ENCODE measurements at places on chromosomes 5 and 9.
A peak's percentile ranks its signal among the peaks of the same experiment; 100 is the strongest.

GRCh38 chr5:167934551-167934971 is 356.9 kb upstream of the WWC1 start:
- no peak for DNase-seq

DNA sequence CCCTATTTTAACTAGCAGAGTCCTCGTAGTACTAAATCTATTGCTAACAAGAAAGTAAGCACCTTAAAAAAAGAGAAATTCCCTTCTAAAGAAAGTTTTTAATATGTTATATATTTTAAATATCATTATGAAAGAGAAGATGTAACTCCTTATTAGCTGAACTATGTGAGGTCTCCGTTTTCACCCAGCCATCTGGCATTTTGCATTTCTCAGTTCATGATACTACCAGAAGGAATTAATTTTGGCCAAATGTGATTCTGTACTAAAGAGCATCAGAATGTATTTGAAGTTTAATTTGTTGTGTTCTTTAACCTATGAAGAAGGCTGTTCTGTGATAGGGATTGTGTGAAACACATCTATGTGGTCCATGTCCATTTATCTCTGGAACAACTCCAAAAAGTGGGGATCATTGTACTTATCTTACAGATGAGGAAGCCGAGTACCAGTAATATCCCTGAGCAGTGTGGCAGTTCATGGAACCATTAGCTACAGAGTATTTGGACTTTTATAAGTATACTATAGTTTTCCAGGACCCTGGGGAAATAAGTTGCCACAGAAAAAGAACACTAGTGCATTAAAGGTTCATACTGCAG is 29.8 kb downstream of the TNFAIP8 start:
- DNase-seq: no peak

DNA sequence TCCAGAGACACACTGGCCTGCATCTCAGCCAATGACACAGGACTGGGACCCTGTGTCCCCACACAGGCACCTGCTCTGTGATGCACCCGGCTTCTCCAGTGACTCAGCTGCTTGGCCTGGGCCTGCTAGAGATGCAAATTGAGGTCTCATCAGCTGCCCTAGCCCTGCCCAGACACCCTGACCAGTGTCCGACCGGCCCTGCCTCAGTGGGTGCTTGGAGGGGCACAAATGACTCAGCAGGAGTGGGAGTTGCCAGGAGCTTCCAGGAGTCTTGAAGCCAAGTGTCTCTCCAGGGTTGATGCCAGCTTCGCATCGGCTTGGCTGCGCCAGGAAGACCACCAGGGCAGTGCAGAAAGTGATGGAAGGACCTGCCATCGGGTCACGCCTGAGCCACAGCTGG is 148.2 kb downstream of the ICE1 start:
- no peak for DNase-seq

DNA sequence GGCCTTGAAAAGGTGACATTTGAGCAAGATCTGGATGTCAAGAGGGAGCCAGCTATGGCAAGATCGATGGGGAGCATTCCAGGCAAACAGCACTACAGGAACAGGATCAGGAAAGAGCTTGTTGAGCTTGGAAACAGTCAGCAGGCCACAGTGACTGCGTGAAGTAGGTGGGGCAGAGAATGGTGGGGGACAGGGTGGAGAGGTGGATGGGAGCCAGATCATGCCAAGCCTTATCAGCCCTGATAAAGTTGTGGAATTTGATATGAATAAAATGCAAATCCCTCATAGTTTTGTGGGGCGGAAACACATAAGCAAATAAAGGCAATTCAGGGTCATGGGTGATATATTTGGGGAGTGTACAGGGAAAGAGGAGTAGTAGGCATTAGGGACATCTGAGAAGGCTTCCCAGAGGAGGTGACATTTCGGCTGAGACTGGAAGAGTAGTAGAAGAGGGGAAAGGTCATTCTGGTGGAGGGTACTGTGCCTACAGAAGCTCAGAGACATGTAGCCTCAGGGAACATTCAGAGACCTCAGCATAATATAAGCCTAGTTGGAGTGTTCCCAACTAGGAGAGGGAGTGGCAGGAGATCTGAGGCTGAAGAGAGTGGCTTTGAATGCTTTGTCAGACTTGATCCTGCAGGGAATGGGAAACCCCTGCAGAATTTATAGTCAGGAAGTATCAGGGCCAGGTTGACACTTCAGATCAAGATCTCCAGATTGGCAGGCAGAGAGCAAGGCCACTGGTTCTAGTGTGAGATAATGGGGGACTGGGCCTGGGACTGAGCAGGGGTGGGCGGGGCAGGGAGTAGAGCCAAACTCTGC is 9.7 kb upstream of the CYSTM1 start:
- no peak for DNase-seq

DNA sequence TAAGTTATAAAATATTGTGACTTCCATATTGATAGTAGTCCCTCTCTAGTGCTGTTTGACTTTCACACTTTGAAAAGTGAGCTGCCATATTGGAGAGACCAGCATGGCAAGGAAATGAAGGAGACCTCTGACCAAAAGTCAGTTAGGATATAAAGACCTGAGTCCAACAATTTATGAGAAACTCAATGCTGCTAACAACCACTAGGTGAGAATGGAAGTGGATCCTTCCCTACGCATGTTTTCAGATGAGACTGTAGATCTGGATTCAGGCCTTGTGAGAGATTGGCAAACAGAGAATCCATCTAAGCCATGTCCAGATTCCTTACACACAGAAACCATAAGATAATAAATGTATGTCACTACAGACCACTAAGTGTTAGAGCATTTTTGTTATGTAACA is 81.6 kb downstream of the CTNND2 start:
- DNase-seq: no peak

DNA sequence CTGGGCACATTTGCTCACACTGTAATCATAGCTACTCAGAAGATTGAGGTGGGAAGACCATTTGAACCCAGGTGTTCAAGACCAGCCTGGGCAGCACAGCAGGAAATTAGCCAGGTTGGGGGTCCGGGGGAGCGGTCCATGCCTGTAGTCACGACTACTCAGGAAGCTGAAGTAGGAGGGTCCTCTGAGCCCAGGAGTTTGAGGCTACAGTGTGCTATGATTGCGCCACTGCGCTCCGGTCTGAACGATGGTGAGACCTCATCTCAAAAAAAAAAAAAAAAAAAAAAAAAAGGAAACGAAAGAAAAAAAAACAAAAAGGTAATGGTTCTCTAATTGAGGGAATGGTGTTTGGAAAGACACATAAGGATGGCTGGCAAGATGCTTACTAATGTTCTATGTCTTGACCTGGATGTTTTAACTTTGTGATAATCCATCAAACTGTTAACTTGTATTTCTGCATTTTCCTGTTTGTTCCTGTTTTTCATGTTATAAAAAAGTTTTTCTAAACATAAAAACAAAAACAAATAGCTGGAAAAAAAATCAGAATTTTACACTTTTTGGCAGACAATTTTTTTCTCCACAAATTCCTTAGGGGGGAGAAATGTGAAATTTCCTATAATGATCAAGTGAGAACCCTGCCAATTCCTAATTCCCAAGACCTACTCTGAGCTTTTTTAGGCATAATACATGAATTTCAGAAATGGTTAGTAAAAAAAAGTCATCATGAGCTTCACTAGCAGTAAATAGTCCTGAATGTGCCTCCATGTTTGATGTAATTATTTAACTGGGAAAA is 96.9 kb downstream of the DENND1A start:
- DNase-seq: no peak

DNA sequence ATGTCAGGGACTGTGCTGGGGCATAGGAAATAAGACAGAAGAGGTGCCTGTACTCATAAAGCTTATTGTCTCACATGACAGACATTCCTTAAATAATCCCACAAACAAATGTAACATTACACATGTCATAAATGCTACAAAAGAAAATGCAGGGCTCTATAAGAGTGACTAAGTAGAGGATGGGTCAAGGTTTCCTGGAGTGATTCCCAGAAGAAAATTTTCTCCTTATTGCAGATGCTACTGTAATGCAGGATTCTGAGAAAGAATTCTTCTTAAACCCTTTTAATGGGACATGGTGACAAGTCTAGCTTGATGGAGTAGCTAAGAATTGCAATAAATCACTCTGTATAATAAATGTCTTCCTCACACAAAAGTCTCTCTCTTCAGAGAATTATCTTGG is 55.7 kb downstream of the SH3TC2 start:
- no peak for DNase-seq

- no peak for DNase-seq
These were observed 7.1 kb upstream of the CAST start for GRCh38 chr5:96655085-96655484.

GRCh38 chr5:149215478-149216090 is 56.1 kb upstream of the AFAP1L1 start:
- DNase-seq: no peak

DNA sequence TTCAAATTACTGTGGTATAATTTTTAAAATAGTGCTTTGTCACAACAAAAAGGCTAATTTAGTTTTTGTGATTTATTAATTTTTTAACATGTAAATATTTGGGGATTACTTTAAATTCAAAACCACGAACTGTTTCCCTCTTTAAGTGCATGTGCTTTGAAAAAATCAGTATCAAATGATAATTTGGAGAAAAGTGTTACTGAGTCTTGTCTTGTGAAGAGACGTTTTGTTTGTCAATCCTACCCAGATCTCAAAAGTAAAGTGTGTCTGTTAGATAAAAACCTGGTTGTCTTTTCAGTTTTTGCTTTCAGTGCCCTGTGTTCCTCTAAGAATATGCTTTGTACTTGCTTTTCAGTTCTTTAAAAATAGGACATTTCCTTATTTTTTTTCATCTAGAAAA is 7.7 kb downstream of the ZSWIM6 start:
- no peak for DNase-seq

- no peak for DNase-seq
These were observed 8.1 kb downstream of the FAM193B start for GRCh38 chr5:177546258-177546741.

DNA sequence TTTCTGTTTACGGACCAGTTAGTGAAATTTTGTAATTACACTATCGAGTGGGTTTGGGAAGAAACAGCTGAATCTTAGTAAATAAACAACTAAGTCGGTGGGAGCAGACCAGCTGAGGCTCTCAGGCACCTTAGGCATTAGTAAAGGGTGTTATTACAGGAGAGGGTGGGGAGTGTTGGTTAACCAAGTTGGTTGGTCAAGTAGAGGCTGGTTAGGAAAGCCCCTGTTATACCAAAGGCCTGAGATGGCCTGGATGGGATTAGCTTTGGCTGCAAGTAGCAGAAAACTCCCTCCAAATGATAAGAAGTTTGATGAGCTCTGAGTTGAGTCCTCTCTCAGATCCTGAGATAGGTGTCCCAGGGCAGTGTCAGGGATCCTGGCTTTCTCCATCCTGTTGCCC is 81.3 kb downstream of the PPARGC1B start:
- DNase-seq: no peak

GRCh38 chr9:134066913-134067851 is 644 bp downstream of the BRD3 start:
- peak; percentile 32 for DNase-seq

DNA sequence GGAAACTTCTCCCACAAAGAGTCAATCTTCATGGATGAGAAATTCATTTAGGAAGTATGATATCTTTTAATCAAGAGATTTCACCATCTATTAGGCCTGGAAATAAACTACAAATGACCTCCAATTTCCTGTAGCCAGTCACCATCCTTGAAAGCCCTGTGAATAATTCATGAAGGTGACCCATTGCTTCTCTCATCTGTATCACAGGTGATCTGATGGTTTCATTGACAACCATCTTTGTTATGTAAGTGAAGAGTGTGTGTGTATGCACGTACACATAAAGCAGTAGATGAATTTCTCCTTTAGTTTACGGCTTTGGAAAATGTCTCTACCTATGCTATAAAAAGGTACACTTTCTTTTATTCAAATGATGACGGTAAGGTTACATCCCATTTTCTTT is 644.1 kb upstream of the KLF4 start:
- no peak for DNase-seq

GRCh38 chr5:18740301-18740700 is 1106.0 kb downstream of the TAF11L14 start:
- no peak for DNase-seq

DNA sequence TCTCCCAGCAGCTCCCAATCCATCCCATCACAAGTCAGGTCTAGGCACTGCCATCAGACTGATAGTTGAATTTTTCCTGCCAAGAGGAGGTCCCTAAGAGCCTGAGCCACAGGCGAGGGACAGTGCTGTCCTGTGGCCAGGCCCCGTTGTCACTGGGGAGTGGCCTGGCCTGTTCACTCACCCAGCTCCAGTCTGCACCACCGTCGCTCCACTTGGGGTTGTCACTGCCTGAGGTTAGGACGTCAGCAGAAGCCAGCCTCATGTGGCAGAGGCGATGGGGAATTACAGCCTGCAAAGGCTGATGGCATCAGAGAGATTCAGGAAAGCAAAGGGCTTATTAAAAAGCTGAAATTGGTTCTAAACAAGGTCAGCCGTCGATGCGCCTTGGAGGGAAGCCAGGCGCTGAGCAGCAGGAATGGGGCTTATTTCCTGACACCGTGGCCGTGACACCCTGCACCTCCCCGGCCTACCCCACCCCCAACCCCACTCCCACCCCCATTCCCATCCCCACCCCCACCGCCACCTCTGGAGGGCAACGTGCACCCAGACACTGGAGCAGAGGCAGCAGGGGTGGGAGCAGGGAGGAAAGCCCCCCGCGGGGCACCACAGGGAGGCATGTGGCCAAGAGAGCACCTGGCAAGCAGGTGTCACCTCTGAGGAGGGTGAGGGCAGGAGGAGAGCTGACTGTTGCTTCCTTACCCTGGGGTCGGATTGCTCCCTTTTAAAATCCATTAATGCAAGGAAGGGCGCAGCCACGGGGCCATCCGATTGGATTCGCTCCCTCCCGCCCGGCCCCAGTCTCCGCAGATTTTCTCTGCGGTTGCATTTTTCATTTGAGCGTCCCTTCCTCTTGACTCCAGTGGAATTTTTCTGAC is 3.1 kb upstream of the DBH start:
- no peak for DNase-seq

DNA sequence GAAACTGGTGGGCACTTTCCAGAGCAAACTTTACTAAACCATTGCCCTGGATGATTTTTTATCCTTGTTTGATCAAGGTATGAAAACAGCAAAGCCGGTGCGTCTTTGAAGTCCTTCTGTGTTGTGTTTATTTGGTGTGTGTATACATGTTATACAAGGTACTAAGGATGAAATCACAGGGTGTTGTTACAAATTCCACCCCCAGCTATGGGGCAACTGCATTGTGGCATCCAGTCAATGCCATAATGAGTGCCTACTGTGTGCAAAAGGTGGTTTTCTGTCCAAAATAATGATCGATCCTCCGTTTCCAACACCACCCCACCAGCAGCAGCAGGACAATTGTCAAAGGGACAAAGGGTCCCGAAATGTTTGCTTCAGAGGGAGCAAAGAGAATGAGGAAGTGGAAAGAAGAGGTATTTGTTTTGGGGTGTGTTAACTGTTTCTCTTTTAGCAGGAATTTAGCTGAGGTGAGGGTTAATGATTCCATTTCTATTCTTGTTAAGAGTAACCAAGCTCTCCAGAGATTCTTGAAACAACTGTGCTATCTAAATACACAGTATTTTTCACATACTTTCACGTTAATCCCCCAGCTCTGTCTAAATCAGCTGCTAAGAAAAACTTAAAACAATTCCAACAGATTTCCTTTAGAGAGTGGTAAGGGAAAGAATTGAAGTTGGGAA is 568.7 kb upstream of the KLF4 start:
- no peak for DNase-seq

- peak; percentile 60 for DNase-seq
These were observed 753 bp downstream of the ARHGAP26 start for GRCh38 chr5:142770650-142771609.

- no peak for DNase-seq
These were observed 53.8 kb upstream of the RANBP3L start for GRCh38 chr5:36355516-36355915.

GRCh38 chr5:146043722-146044121 is 61.7 kb downstream of the PLAC8L1 start:
- no peak for DNase-seq

All from activated naive CD4-positive, alpha-beta T cell treated with anti-CD3 and anti-CD28 coated beads, Interleukin-2, amount 50 U/mL, for 72 hours (primary cell).